Stimulated activated CD4-positive, alpha-beta T cell treated with anti-CD3 and anti-CD28 coated beads, TNF-alpha, amount 100 ng/mL, for 24 hours (primary cell): ENCODE measurements at places on chromosomes 12 and 14.

GRCh38 chr14:68286667-68287066 lies 467.1 kb downstream of the RAD51B start:
- DNase-seq = no peak

GRCh38 chr12:116277467-116278278 lies at the start of gene MED13L:
MED13L (minus strand) TSS chr12:116277693; CDS start chr12:116277131, 562 bp downstream.
- DNase-seq = peak; percentile 78

DNA sequence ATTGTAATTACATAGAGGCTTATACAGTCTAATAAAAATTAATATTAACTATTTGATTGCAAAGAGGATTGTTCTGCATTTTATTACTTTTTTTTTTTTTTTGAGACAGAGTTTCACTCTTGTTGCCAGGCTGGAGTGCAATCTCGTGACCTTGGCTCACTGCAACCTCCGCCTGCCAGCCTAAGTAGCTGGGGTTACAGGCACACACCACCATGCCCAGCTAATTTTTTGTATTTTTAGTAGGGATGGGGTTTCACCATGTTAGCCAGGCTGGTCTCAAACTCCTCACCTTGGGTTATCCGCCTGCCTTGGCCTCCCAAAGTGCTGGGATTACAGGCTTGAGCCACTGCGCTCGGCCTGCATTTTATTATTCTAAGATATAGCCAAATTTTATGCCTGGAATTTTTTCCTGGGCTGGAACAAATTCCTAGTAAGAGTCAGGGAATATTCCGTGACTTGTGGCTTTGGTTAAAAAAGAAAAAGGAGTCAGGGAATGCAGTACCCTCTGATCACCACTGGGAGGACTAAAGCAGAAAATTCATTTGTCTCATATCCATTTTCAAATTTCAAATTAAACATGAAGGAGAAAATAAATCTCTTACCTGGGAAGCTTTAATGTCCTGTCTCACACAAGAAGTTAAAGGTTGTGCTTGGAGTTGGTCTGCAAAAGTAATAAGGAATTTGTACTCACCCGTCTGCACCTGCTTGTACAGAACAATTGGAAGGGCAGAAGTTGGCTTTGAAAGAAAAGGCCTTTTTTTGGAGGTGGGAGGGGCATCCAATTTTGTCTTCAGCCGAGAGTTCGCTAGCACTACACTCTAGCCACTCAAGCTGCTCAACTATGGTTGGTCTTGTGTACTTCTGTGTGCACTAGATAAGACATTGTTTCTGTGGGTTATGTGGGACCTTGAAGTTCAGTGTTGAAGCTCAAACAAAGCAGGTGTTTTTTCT lies 8.7 kb downstream of the MARK3 start:
- no peak for DNase-seq

GRCh38 chr14:63413009-63413408 lies 94.3 kb upstream of the GPHB5 start:
- no peak for DNase-seq

DNA sequence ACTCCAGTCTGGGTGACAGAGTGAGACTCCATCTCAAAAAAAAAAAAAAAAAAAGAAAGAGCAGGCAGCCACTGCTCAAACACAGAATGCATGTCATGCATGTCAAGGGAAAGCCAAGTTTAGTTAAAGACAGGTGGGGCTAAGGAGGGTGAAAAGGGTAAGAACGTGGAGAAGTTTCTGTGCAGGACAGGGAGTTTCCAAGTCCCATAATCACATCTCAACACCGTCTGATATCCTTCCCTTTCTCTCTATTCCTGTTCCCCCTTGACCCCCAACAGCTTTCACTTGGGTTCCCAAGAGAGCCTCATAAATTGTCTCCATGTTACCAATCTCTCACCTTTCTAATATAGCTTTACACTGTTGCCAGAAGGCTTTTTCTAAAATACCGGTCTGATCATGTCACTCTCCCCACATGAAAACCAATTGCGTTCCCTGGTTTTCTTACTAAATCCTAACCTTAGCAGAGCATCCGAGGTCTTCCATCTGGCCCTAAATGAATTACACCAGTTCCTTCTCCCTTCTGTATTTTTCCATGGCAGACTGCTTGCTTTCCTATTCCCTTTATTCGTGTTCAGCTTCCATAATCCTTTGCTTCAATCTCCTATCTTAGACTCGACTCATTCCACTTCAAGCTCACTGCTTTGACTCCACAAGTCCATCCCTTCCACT lies 37.0 kb downstream of the LIMA1 start:
- DNase-seq = no peak

- no peak for DNase-seq
Observed at GRCh38 chr12:113120670-113121370, 14.7 kb downstream of the RASAL1 start.

- DNase-seq = no peak
Observed at GRCh38 chr12:17971850-17972249, 118.1 kb downstream of the RERGL start.

GRCh38 chr12:77591959-77592743 lies 238.5 kb upstream of the NAV3 start:
- no peak for DNase-seq

DNA sequence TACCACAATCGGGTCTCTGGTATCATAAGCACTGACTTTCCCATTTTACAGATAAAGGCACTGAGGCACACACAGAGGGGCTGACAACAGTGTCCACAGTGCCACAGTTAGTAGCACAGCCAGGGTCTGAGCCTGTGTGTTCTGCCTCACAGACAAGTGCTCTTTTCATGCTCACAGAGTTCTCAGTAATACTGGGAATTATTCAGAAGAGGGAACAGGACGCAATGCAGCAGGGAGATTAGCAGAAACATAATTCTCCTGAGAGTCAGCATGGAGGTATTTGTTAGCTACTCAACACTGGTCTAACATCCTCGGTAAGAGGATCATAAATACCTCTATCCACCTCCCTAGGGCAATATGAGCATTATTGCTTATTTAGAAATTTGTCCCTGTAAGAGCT lies 219.3 kb upstream of the EEA1 start:
- DNase-seq = no peak

DNA sequence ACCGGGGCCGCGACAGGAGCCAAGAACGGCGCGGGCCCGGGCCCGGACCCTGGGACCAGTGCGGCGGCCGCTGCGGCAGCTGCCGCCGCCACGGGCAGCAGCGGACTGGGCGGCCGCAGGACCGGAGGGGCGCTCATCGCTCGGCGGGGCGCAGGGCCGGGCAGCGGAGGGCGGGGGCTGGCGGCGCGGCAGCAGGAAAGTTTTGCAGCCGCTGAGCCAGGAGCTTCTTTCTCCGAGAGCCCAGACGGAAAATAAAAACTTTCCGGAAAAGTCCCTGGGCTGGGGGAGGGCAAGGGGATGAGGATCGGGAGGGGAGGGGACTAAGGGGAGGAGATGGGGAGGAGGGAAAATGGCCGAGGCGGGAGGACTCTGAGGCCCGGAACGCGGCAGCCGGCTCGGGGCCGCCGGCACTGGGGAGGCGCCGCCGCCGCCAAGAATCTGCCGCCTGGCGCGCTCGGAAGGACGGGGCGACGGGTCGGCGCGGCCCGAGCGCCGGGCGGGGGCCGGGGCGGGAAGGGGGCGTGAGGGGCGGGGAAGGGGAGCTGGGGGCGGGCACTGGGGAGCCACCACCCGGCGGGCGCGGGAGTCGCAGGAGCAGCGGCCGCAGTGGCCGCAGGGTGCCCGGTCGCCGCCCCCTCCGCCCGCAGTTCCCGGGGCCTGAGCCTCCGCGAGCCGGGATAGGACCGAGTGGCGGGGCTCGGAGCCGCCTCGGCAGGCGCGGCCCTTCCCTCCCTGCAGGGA lies at the start of gene PRKD1:
Gene PRKD1, minus strand, starts transcription at position 472 of the 741 bp plus-strand sequence.
- DNase-seq = no peak

DNA sequence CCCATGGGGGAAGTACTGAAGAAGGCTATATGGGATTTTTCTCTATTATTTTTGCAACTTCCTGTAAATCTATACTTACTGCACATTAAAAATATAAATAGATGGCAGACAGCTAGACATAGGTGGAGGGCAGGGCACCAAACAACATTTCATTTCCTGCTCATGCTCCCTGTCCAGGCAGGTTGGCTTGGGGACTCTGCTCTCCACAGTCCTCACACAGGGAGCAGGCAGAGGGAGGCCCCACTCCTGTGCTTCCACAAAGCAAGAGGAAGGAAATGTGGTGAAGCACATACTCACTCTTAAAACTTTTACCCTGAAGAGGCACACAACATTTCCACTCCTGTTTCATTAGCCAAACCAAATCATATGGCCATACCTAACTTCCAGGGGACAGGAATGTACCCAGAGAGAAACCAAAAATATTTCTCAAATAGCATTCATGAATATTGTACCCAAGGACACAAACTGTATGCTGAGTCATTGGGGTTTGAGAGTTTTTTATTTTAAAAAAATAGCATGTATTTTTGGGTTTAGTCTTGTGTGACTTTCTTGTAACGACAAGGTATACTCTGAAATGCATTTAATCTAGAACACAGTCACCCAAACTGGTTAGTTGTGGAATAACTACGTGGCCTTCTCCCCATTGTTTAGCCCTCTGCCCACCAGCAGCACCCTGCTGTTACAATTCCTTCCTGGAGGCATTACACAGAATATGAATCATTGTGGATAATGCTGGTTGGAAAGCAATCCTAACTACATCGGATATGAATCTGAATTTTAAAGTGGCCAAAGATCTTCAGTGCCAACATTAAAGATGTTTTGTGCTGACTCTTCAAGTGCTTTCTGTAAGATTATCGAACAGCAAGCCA lies 40.9 kb downstream of the RTN1 start:
- no peak for DNase-seq

GRCh38 chr12:71664411-71665089 lies 449 bp downstream of the THAP2 start:
- no peak for DNase-seq

DNA sequence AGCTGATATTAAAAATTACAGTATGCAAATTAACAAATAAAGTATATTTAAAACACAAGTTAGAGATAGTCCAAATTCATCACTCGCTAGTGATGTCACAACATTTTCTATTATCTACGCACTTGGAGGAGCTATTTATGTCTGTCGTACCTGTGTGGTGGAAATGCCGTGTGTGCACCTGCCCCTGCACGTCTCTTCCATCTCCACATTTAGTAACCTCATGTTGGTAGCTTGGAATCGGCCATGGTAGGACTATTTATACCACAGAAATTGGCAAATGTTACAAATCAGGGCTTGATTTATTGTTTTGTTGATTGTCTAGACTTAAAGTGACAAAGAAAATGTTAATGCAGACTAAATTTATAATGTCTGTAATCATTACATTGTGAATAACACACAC lies 62.6 kb upstream of the NTF3 start:
- DNase-seq = no peak

- no peak for DNase-seq
Observed at GRCh38 chr14:100834794-100835547, 9.1 kb downstream of the MEG3 start.

DNA sequence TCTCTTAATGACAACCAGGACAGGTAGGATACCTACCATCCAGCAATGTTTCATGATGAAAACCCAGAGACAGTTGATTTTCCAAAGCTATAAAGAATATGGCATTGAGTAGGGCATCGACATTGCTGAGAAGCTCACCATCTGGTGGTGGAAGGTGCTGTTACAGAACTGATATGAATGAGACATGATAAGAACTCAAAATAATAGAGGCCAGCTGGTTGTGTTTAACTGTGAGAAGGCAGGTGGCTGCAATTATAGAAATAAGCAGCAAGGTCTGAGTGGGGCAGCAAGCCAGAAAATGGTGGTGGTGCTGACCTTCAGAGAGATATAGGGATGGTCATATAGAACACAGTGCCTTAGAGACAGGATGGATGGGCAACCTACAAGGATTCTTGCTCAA lies 449.7 kb downstream of the BTG1 start:
- no peak for DNase-seq

- DNase-seq = no peak
Observed at GRCh38 chr12:64122154-64122553, 99.9 kb downstream of the KICS2 start.

- DNase-seq = no peak
Observed at GRCh38 chr12:94074216-94074979, 74.0 kb upstream of the PLXNC1 start.

DNA sequence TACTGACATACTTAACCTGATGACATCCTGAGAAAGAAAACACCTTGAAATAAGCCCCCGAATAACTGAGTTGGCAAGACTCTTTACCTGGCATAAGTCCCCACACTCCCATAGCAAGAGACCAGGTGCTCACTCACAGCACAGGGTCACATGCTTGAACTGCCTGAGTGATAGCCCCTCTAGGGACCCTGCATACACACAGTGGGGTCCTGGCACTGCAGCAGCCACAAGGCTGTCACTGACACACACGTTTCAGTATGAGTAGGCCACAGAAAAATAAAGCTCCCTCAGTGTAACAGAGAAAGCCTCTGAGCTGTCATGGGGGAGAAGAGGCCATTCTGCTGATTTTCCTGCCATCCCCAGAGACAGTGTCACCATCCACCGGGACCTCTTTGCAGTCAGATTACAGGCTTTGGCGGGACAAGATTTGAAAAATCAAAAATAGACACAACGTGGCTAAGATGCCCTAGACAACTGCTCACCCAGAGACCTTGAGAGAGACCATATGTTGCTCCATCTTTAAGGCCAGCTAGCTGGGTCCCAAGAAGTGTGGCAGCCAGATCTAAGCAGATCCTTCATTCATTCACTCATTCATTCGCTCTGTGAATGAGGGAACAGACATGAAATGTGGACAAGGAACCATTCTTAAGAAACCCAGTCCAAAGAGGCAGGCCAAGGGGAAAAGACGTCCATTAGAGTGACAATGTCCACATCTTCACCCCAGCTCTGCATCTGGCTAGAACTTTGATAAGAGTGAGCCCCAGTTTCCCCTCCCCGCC lies 1.6 kb downstream of the SCARB1 start:
- no peak for DNase-seq

- no peak for DNase-seq
Observed at GRCh38 chr12:57571926-57572762, 18.8 kb upstream of the PIP4K2C start.

DNA sequence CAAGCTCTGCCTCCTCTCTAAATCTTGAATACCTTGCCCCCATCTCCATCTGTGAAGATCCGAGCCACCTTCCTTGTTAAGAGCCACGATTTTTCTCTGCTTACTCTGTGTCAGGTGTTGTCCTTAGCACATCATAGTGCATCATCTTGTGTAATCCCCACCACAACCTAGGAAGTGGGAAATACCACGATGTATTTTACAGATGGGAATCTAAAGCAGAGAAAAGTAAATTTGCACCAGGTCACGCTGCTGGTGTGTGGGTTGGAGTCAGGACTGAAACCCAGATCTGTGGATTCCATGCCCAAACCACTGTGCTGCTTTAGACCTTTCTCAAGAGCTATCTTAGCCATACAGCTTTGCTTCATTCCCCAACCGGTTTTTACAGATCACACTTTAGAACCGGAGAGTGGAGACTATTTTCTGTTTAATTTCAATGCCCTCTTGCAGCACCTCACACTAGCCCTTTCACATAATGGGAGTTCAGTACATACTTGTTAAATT lies 94.6 kb downstream of the PPM1A start:
- no peak for DNase-seq

DNA sequence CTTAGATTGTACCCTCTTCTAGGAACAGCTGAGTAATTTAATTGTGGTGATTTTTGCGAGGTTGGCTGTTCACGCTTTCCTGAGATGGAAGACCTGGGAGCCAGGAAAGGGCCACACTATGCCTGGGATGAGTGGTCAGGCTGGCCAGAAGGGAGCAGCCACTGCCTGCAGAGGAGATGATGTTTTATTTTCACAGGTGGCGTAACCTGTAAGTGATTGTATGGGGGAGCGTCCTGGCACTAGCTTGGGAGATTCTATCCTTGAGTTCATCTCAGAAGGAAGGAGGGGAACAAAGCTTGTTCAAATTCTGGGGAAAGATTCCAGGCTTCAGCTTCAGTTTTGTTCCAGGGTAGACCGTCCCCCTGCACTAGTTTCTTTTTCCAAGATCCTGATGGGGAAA lies 1.2 kb downstream of the RPH3A start:
- no peak for DNase-seq
